ENCODE measurements at places on chromosomes 3 and 15.

GRCh38 chr15:49079340-49080039 lies 33.2 kb upstream of the SECISBP2L start:
- no peak for DNase-seq

DNA sequence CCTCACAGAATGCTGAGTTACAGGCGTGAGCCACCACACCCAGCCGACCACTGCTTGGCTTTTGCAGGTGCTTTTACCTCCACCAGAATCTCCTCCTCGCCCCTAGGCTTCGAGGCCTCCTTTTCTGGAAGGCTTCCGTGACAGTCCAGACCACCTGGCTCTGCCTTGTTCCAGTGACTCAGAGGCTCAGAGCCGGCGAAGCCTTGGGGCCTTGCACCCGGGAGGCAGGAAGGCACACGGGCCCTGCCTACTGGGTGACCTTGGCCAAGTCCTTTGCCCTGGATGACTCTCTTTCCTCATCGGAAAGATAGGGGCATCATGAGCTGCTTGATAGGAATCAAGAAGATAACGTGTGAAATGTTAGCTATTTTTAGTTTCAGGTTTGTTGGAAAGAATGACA lies 31.3 kb upstream of the FURIN start:
- no peak for DNase-seq

DNA sequence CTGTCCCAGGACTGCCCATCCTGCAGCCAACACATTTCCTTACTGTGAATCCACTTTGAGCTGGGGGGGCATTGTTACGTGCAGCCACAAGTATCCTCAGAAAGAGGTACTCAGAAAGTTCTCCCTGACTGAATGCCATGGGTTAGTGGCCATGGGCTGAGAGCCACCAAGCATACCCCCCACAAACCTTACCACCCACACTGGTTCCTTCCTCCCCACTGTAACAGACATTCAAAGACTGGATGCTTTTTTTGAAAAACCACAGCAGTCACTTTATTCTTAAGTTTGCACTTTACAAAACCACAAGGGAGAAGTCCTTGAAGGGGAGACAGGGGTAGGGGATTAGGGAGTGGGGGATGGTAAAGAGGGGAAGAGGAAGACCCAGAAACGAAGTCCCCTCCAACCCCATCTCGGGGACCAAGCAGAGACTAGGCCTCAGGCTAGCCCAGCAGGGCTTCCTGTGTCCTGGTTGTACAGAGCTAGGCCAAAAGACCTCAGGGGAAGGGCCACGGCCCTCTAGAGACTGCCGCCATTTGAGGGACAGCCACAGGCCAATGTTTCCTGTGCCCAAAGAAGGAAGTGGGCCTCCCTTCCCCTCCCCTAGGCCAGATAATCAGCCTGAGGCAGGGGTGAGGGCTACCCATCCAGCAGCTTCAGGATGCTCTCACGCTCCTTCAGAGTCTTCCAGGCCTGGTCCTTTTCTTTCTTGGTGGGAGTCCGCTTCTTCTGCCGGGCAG lies 10.1 kb upstream of the CAMK1 start:
- DNase-seq: peak; percentile 57

DNA sequence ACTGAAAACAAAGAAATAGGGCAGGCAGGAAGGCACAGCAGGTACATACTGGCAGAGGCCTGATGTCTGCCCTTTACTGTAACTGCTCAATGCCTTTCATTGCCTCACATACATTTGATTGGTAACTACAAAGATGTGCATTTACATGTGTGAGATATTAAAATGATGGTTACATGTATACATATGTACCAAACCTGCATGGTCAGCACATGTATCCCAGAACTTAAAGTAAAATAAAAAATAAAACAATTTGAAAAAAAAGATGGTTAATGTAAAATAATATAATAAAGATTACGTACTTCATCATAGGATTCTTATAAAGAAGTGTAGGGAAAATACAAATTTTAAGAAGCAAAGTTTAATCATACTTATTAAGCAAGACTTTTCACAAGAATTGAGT lies 15.1 kb downstream of the SSR3 start:
- DNase-seq: no peak

- DNase-seq: no peak
These were observed 9.3 kb downstream of the BCHE start for GRCh38 chr3:165827883-165828282.

All from CD4-positive, alpha-beta T cell treated with Interleukin-17A for 1 hour (primary cell).